ENCODE measurements at places on chromosomes 7 and 10. TPM values are rescaled to one million over a fixed set of nuclear protein-coding genes. Genes with fewer than 3 reads are reported as not detected.

DNA sequence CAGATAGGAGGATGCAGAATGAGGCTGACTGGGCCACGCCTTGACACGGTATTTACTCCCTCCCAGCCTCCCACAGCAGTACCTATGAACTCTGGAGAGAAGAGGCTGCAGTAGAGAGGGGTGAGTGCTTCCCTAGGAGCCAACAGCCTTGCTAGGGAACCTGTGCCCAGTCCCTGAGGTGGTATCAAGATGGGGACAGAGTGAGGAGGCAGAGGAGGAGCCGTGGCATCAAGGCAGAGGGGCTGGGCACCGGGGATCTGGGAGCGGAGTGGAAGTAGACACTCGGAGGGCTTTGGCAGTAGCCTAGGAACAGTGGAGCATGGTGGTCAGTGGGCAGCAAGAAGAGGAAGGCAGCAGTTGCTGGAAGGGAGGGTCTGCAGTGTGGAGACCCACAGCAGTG, 68.7 kb upstream of the CHST15 start:
- DNase-seq: no peak

DNA sequence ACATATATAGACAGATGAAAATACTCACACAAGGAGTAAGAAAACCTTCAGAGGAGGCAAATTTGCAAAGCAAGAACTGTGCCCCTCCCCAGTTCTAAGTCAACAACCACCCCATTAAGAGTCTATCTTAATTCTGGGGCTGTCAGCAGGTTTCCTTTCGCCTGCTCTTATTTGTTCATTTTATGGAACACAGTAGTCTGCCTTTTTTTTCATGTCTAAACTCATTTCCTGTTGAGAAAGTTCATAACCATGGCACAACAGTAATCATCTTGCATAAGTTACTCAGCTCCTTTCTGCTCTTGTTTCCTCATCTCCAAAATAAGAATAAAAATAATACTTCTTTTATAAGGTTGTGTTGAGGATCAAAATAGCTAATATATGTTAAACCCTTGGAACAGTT, 25.8 kb upstream of the AMPH start:
- DNase-seq: no peak

CYP3A4 gene
- 0.21 TPM for polyA plus RNA-seq

GRCh38 chr7:139930286-139930965, 101.4 kb downstream of the TBXAS1 start:
- no peak for DNase-seq

CYP26A1 gene
- 0.08 TPM for polyA plus RNA-seq
